Caki2 (cell line): ENCODE measurements at places on chromosomes 5 and 9.

DNA sequence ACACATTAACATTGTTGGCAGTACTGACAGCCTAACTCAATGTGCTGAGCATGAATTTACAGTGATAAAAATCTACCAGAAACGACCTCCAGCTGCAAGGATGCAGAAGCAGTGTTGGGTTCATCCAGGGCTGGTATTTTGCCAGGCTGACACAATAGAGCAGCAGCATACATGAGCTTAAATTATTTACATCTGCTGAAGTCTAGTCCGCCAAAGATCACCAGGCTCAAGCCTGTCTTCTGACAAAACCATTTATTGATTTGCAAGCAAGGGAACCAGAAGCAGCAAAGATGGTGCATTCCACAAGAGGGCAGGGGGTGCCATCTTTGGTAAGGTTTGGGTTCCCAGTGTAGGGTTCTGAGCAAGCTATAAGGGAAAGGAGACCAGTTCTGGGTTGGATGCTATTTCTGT, 8.7 kb upstream of the C5orf34 start:
- no peak for DNase-seq

- DNase-seq = no peak
These were observed 1.0 kb upstream of the TENT2 start for GRCh38 chr5:79611046-79611829.

DNA sequence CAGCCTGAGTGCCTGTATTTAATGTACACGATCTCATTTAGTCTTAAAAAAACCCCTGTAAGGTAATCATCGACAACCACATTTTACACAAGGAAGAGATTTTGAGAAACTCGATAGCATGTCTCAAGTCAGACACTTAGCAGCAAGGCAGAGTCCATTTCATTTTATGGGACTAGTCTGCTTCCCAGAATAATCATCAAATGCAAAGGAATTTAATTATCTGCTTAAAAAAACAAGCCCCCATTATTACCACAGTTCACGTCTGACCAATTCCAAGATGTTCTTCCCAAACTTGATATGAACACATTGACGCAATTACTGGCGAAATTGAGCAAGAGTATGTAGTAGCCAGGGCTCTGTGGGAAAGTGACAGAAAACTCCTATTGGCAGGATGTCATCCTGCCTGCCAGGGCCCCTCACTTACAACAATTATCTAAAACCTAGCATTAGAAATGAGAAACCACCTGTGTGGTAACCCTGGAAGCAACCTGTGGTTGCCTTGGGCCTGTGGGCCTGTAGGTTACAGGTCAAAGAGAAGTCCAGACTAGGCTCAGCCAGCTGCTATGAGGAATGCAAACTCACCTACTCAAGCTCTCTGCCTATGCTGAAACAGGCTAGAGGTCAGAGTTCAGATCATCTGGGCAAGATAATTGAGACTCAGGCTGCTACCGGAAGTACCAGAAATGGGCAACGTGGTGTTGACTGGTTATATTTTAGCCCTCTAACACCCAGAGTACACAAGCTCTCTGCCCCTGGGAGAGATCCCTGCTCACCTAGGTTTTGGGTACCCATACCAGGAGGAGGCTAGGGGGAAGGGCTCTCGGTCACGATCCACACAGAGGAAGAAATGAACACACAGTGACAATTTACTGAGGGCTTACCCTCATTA, 1.6 kb downstream of the B4GALT1 start:
- peak; percentile 61 for DNase-seq

DNA sequence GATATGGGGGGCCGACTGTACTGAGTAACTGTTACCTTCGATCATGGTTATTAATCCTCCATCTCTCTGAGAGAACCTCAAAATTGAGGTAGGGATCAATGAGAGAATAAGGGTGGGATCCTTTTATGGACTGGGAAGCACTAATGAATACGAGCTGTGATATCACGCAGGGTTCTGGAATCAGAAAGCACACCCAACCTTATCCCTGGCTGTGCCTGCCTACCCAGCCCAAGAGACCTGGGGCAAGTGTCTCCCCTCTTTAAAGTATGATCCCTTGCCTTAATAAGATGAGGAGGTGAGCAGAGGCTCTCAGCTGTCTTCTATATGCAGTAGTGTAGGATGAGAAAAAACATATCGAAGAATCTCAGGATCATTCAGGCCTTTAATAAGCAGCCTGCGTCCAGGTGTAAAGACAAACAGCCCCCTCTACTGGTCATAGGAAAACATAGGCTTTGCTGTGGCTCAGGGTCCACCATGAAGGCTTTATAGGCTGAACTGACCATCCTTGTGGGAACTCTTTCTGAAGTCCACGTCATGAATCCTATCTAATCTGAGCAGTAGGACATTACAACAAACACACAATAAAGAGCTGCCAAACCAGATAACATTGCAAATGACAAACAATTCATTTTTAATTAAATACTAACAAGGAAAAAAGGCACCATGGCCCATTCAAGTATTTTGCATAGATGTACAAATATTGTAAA, 16.8 kb downstream of the NIPAL4 start:
- DNase-seq = peak; percentile 54

DNA sequence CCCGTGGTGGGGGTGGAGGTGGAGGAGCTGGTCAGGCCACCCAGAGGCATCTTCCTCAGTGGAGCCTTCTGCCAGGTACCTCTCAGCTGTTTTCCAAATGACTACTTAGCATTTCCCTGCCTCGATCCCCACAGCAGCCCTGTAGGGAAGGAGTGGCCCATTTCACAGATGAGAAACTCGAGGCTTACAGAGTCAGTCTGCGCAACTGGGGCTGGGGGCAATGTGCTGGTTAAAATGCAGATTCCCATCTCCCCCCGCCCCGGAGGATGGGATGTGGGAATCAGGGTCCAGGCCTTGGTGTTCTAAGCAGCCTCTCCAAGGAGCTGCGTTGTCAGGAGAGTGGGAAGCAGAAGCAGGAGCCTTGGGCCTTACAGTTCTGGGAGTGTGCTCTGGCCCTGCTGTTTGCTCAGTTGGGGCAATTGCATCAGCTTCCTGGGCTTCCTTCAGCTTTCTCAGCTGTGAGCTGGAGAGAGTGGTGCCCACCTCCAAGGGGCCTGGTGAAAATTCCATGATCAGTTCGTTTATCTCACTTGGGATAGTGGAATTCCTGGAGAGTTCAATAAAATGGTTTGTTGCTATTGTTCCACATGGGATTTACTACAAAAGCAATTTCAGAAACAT, 19.4 kb downstream of the ERGIC1 start:
- DNase-seq = no peak

DNA sequence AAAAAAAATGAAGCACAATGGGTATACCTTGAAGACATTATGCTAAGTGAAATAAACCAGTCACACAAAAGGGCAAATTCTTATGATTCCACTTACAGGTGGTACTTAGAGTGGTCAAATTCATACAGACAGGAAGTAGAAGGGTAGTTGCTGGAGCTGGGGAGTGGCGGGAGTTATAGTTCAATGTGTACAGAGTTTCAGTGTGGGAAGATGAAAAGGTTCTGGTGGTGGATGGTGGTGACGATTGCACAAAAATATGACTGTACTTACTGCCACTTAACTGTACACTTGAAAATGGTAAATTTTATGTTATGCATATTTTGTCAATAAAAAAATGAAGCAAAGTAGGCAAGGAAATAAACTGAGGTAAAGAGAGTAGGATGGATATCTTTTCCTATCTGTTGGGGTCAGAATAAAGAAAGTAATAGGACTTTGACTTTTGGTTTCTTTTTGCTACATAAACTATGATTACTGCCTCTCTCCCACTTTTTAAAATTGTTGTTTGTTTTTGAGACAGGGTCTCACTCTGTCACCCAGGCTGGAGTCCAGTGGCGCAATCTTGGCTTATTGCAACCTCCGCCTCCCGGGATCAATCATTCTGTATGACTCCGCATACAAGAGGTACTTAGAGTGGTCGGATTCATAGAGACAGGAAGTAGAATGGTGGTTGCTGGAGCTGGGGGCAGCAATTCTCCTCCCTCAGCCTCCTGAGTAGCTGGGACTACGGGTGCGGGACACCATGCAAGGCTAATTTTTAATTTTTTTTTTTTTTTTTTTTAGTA, 4.0 kb upstream of the PSAT1 start:
- DNase-seq = no peak

GRCh38 chr9:93574091-93574899, 2.1 kb upstream of the PHF2 start:
- no peak for DNase-seq

- no peak for DNase-seq
These were observed 35.7 kb downstream of the SLC6A3 start for GRCh38 chr5:1409381-1410110.

DNA sequence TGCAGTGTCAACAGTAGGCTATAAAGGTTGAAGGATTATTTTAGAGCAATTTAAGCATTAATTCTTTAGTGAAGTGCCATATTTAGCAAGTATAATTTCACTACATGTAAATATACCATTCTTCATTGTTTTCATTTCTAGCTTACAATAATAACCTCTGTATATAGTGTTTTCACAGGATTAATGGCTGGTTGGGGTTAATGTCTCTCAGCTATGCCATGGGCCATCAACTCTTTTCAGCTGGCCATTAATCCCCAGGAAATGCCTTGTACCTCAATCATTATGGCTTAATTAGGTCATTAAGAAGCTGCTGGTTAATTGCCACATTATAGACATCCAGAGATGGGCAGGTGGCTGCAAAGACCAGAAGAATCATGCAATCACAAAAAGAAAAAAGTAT, 715.1 kb downstream of the MAT2B start:
- no peak for DNase-seq

DNA sequence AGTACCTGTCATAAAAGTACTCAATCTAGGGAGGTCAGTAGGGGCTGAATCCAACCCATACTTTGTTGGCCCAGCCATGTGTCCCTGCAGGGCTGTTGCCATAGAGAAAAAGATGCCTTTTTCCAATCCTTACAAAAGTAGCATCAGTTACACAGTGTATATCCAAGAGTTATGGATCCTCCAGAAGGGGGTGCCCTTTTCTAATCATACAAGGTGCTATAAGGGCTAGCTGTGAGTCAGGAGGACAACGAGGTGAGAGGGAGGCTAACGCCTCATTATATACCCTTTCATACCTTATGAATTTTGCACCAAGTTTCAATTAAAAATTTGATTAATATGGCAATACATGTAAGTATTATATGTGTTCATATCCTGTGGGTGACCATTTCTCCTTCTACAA, 4.8 kb downstream of the KIAA0825 start:
- DNase-seq = no peak

DNA sequence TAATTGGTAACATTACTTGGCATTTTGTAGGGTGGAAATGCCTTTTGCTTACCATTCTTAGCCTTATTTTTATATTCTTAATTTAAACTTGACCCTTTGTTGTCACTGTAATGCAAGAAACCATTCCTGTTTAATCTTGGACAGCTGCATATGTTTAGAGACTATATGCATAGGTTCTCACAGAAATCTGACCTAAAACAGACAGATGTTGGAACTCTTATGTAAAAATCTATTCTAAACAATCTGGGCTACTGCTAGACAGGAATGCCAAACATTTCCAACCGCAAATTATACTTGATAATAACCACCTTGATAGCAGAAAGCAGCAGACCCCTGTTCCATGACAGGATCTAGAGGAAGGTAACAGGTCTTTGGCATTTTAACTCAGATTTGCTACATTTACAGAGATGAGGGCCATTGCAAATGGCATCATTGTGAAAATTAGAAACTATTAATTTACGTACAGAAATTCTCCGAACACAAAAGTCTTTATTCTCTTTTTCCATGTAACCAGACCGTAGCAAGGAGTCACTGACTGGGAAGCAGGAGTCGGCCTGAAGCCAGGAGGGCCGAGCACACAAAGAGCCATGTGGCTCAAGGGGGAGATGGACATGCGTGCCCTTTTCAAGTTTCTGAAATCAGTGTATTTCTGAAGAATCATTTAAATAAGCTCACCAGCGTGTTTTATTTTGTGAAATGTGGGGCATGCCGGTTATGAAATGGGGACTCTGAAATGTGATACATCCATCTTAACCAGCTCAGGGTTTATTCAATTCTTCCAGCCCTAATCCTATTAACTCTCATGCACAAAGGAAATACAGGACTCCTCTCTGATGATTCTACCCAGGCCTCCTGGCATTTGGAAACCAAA, 139.3 kb downstream of the AOPEP start:
- DNase-seq = no peak

- DNase-seq = no peak
These were observed 93.6 kb upstream of the TNC start for GRCh38 chr9:115211413-115212124.

DNA sequence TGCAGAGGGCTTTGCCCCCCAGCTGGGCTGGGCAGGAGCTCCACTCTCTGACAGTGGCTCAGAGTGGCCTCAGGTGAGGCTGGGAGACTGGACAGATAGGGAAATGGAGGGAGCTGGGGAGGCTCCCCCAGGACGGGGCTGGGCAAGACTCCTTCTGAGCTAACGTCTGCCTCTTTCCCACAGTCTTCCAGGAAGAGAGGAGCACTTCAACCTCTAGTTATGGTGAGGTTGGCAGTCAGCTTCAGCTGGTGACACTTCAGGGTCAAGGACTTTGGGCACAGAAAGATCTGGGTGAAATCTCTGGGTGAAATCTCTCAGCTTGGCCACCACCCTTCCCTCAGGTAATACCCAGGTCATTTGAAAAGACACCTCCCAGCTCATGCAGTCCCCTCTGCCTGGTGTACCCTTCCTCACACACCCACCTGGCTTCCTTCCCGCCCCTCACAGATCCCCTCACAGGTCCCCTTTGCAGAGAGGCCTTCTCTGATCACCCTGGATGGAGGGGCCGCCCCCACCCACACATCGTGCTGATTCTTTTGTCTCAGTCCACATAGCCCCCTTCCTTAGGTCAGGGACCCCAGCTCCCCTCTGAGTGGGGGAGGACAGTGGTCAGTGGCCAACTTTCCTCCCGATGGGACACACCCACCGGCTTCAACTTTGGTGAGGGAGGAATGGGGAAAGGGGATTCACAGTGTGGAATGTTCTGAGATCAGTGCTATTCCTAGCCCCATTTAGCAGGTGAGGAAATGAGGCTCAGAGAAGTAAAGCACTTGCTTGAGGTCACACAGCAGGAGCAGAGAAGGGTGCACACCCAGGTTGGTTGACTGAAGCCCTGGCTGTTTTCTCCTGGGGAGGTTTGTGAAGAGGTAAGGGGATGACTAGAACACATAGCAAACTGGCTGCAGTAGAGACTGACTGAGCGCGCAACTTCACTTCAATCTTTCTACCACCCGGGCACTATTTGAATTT, 15.8 kb upstream of the NEURL1B start:
- DNase-seq = no peak

GRCh38 chr5:154603953-154604679, 126.1 kb upstream of the HAND1 start:
- no peak for DNase-seq

GRCh38 chr5:40680741-40681362, 1.1 kb downstream of the PTGER4 start:
- no peak for DNase-seq

- DNase-seq = no peak
These were observed 1720.6 kb upstream of the WWC1 start for GRCh38 chr5:166570865-166571264.

GRCh38 chr9:82295181-82295580, 306.6 kb downstream of the SPATA31D1 start:
- no peak for DNase-seq

- peak; percentile 14 for DNase-seq
These were observed 165.1 kb downstream of the PLK2 start for GRCh38 chr5:58294598-58295305.
